ENCODE measurements at places on chromosomes 7 and 10. TPM values are rescaled to one million over a fixed set of nuclear protein-coding genes. Genes with fewer than 3 reads are reported as not detected.

GSTK1 gene
- total RNA-seq = 333 TPM

GRCh38 chr7:150620617-150621371 is 11.4 kb downstream of the GIMAP6 start:
- DNase-seq = no peak

CYP3A7 gene
- not detected for total RNA-seq

- DNase-seq = peak; percentile 50
Measured at GRCh38 chr10:79079490-79080355, 11.0 kb downstream of the ZMIZ1 start.

- no peak for DNase-seq
Measured at GRCh38 chr7:26334166-26334859, 42.7 kb downstream of the SNX10 start.

GRCh38 chr10:93589648-93590562 is 11.1 kb downstream of the RBP4 start:
- DNase-seq = no peak

TWIST1 gene
- not detected for total RNA-seq

ATP6V0A4 gene
- not detected for total RNA-seq

C10orf67 gene
- total RNA-seq = not detected

GRCh38 chr10:68997211-68997610 is 8.6 kb downstream of the KIFBP start:
- DNase-seq = no peak

STEAP2 gene
- 42.9 TPM for total RNA-seq

DNA sequence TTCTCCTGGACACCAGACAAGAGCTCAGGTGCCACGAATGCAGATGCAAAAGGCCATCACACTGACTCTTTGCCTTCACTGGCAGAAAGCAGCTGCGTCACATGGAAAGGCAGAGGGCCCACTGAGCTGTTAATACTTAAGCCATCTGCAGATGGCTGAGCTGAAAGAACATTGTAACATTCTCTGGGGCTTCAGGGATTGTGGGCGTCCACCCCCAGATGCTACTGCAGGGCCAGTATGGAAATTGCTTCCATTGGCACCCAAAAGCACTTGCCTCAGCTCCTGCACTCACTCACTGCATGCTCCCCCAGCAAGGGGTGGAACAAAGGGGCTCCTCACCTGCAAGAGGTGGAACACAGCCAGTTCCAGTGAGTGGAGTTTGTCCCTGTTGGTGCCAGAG is 1264.6 kb downstream of the REEP3 start:
- no peak for DNase-seq

DNA sequence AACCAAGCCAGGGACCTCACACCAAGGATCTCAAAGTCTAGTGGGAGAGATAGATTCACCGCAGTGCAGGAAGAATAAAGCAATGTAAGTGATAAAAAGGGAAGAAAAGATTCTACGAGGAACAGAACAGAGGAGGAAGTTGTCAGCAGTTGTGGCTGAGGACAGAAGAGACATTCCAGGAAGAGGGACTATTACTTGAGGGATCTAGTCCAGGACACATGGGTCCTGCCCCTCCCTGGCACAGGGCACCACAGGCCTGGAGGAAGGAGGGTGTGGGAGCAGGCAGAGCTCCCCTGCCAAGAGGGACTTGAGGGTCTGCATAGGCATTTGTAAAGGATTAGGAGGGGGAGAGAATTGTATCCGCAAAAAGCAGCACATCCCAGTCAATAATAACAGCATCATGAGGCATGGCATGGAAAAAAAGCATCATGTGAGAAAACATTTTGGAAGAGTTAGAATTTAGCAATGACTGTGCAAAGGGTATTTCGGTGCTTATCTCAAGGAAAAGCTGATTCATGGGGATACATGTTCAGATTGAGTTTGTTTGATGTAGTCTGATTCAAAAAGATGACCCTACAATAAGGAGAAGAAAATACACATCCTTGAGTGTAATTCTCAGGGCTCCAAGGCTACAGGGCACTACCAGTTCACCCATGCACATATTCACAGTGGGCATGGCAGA is 12.7 kb downstream of the C10orf71 start:
- no peak for DNase-seq

- no peak for DNase-seq
Measured at GRCh38 chr7:22090107-22090506, 144.4 kb upstream of the CDCA7L start.

DNA sequence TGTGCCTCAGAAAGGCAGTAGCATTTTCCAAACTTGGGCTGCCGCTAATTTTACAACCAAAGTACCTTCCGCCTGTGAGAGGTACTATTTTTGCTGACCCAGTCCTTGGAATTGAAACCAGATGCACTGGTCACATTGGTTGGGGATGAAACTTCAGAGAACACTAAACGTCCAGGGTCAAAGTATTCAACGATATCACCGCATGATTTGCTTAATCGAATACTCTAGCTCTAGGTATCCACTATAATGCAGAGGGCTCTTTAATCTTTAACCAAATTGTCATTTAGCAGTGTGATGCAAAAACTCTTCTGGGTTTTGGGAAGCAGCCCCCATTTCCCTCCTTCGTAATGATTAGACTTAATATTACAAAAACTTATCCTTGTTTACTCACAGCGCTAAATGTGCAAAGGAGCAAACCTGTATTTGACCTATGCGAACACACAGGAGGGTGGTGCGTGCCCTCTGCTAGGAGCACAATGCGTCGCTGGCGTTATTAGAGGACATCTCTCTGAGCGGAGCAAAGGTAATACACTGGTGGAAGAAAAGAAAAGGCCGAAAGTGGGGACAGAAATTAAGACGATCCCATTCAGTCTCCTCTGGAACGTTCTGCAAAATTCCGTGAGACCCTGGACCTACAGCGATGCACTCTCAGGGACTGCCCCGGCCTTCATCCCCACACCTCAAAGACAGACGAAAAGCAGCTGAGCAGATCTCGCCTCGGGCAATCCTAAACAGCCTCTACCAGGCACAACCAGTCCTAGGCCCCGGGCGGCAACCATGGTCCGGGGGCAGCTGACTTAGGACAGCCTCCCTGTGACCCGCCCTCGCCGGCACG is 916 bp upstream of the EEPD1 start:
- no peak for DNase-seq

DNA sequence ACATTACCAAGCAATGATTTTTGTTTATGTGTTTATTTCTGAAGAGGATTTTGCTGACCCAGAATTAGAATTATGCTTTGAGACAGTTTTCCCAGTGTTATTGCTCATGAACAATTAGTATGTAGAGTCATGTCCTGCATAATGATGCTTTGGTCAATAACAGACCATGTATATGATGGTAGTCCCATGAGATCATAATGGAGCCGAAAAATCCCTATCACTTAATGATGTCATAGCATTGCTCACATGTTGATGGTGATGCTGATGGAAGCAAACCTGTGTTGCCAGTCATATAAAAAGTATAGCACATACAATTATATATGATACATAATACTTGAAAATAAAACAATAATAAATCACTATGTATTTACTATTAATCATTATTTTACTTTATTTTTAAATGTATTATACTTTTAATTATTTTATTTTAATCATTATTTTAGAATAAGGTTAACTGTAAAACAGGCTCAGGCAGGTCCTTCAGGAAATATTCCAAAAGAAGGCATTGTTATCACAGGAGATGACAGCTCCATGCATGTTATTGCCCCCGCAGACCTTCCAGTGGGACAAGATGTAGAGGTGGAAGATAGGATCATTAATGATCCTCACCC is 33.5 kb downstream of the AHR start:
- DNase-seq = no peak

DNA sequence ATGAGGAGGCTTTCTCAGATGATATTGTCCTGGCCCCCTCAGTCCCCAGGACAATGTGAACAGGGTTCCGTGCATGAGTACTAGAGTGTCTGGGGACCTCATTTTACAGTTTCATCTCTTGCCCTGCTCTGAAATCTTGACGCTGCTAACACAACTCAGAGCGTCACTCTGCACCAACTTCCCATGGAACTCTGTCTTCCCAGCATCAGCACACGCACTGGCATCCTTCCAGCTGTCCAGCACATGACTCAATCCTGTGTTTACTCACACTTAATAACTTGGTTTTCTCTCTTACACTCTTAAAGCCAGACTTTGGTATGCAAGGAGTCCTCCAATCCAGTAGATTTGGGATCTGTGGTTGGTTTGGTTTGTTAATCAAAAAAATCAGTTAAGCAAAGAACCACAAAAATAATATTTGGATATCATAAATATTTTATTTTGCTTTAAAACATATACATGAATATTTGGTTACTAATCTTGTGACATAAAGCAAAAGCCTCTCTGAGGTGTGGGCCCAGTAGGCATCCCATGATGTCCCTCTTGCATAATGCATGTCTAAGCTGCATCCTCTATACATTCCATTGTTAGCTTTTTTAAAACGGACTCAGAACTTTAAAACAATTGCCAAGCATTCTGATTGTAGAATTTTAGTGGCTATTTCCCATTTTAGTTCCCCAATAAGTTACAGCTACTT is 131.0 kb downstream of the CXCL12 start:
- no peak for DNase-seq

DNA sequence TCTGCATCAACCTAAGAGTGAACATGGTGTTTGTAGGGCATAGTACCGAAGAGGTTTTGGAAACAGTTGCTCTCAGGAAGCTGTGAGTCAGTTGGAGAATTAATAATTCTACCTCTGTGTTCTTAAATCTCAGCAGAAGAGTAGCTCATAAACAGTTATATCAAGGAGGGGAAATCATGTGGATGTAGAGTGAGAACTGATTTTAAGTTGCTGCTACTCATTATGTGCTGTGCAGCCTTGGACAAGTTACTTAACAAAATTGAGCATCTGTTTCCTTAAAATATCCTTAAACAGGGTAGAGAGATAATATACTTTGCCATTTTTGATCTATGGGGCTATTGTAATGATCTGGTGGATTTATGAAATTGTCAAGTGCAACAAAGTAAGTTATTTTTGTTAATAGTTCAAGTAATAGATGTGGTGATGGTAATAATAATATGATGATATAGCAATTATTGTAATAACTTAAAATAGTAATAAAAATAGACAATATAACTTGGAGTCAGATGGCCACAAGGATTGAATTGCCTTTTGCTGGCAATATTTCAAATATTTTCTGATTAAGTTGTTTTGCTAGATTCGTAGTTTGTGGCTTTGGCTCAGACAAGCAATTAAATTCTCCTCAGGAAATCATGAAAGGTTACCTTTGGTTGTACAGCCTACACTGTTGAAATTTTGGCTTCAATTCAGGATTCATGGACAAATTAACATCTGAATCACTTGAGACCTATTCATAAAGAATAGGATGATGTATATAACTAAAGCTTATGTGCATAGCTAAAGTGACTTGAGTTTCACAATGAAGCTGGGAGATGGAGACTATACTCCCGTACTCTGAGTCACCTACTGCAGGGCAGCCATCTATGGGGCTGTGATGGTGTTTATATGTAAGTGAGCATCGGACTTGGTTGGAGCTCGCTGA is 228.5 kb downstream of the CDK14 start:
- no peak for DNase-seq

DNA sequence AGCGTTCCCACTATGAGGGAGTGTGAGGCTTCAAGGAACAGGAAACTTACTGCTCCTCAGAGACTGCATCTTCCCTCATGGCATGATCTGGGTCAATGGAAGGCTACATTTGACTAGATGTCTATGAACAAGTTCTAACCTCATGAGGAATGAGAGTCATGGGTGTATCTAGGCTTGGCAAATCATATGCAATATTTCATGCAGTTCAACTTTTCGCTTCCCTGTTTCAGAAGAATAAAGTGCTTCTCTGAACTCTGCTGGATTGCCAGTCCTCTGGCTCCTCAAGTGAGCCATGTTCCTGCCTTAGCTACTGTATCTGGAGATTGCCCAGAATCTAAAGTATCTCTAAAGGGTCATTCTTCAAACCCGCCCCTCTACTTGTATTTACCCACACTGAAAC is 54.3 kb upstream of the SEMA3A start:
- DNase-seq = no peak

DNA sequence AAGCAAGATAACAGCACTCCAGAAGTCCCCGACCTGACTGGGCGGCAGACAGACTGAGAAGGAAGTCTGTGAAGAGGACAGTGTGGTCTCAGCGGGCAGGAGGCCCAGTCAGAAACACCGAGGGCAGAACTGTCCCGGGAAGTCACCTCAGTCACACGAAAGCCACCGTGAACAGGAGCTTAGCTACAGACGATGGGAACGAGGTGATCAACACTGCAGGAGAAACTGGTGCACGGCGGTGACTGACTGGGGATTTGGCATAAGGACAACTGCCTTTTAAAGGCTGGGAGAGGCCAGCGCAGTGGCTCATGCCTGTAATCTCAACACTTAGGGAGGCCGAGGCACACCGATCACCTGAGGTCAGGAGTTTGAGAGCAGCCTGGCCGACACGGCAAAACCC is 217.8 kb downstream of the PTPRN2 start:
- no peak for DNase-seq

GRCh38 chr10:72274213-72274729 is 547 bp downstream of the DDIT4 start:
- no peak for DNase-seq

GRCh38 chr10:82953331-82953730 is 1078.3 kb downstream of the NRG3 start:
- DNase-seq = no peak

CFAP58 gene
- 0.16 TPM for total RNA-seq

SNX8 gene
- 3.8 TPM for total RNA-seq

DNA sequence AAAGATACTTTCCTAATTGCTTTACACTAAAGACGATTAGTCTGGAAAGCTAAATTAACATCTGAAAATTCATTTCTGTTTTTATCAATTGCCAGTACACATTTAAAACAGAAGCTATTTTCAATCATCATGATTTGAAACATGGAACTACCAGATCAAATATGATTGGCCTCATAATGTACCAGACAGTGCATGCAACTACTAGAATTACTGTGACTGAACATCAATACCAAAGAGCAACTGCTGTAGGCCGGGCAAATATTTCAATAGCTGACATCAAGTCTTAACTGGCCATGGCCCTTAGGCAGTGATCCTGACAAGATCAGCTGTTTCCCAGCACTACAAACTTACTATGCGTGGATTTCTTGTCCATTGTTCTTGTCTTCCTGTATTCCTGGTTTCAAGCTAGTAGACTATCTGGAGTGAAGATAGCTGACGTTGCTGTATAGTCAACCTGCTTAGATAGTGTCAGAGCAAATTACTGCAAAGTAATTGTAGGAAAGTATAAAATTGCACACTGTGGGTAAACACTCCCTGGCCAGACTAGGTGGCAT is 21.7 kb upstream of the WNT16 start:
- DNase-seq = no peak

- peak; percentile 88 for DNase-seq
Measured at GRCh38 chr10:100046021-100046486, 35.6 kb downstream of the CPN1 start.

GRCh38 chr7:101618916-101619315 is 10.2 kb downstream of the MYL10 start:
- DNase-seq = no peak

DNA sequence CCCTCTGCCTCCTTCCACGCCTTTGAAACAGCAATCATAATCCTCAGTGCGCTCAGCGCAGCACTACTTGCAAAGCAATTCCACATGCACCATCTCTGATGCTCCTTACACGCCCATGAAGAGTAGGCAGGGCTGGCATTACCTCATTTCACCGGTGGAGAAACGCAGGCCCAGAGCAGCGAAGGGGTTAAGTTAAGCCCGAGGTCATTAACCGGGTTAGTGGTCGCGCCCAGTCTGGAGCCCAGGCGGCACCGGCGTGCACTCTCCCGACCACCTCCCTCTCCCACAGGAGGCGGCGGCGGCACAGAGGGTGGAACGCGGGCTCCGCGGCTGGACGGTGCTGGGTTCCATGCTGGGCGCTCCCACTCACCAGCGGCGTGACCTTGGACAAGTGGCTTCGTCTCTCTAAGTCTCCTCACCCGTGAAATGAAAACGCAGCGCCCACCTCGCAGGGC is 515 bp downstream of the FASTK start:
- no peak for DNase-seq

BMI1 gene
- total RNA-seq = 29.2 TPM

GRCh38 chr7:113444261-113444660 is 325.9 kb upstream of the SMIM30 start:
- DNase-seq = no peak

Data from transverse colon (tissue), 4 donors.